ENCODE measurements at places on chromosomes 5 and 9.

DNA sequence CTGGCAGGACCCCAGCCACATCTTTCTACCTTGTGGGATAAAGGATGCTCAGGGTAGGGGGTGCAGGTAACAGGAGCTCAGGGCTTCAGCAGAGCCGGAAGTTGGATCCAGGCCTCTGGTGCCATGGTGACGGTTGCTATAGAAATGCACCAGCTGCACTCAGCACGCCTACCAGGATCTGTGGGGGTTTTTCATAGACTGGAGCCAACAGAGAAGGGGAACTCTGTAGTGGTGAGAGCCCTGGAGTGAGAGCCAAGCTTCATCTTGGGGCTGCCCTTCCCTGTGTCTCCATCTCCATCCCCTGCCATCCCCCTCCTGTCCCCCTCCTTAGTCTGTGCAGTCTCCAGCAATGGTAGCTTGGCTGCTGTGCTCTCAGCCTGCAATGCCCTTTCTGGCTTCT lies 27.5 kb upstream of the BOD1 start:
- DNase-seq = no peak

DNA sequence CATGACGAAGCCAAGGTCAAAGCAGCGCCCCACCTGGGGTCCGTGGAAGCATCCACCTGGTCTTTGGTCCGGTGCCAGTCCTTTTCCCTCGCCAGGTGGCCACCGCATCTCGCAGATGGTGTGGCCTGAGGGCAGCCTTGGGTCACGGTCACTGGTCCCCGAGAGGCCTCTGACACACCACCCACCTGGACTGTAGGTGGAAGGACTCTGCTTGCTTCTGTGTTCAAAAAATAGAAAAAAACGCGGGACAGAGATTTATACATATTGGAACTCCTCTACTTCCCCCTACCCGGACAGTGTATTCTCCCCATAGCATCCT lies 466 bp upstream of the TTC39B start:
- no peak for DNase-seq

DNA sequence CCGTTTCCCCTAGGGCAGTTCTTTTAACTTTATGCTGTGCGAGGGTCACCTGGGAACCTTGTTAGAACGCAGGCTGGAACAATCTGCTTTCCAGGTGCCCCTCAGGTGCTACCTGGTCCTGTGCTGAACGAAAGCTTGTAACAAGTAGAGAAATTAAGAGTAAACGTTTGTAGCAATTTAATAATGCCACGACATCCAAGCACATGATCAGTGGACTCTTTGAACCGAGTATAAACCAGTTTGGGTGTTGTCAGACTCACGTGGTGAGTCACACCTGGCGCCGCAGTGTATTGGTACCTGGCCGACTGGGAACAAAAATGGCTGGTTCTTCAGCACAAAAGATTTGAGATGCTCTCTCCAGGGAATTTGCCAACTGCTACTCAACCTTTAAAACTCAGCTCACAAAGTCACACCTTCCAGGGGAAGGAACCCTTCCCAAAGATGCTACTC lies 926 bp upstream of the MYO10 start:
- DNase-seq = no peak

DNA sequence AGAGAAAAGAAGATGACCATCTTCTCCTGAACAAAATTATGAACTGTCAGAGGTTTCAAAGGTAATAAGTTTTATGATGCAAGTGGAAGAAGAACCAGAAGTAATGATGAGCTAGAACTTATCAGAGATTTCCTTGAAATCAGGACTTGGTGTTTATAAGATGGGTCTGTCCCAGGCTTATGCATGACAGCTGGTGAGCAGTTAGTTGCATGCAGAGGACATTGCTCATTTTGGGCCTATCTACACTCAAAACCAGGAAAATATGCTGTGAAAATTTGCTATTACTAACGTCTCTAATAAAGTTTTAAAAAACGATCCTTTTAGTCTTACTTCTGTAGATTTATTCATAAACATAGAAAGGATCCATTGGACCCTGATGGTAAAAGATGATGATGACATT lies 6.6 kb upstream of the STC2 start:
- DNase-seq = no peak

DNA sequence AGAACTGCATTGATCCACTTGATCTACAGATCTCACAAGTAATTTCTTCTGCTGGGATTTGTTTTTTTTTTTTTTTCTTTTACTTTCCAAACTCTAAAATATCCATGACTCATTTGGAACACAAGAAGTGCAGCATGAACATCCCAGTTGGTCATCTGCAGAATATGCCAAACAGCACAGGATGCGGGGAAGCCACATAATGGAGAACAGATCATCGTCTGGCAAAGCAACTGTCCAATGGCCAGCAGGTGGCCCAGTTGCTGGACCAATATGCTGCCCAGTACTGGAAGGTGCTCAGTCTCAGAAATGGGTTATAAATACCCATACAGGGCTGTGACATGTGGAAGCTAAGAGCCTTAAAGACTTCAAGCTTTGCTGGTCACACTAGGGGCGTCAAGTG lies 221.3 kb upstream of the TAS2R1 start:
- DNase-seq = no peak

GRCh38 chr5:20028506-20028905 lies 40.5 kb upstream of the CDH18 start:
- DNase-seq = no peak

- no peak for DNase-seq
These were observed 476.1 kb upstream of the PTPRD start for GRCh38 chr9:11088821-11089374.

GRCh38 chr9:33049680-33050361 lies 24.7 kb downstream of the DNAJA1 start:
- DNase-seq = no peak

DNA sequence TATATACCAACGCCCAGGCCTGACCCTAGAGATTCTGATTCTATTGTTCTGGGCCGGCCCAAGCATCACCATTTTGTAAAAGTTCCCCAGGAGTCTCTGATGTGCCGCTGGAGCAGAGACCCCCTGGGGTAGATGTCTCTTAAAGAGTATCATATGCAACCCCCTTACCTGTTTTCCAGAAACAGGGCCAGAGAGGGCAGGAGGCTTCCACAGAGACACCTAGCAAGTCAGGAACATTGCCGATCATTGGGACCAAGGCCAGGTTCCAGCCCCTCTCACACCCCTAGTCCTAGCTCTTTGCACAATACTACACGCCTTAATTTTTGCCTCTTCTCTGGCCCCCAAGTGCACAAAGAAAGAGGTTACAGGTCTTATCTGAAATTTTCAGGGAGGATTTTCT lies 63.8 kb downstream of the TMOD1 start:
- no peak for DNase-seq

DNA sequence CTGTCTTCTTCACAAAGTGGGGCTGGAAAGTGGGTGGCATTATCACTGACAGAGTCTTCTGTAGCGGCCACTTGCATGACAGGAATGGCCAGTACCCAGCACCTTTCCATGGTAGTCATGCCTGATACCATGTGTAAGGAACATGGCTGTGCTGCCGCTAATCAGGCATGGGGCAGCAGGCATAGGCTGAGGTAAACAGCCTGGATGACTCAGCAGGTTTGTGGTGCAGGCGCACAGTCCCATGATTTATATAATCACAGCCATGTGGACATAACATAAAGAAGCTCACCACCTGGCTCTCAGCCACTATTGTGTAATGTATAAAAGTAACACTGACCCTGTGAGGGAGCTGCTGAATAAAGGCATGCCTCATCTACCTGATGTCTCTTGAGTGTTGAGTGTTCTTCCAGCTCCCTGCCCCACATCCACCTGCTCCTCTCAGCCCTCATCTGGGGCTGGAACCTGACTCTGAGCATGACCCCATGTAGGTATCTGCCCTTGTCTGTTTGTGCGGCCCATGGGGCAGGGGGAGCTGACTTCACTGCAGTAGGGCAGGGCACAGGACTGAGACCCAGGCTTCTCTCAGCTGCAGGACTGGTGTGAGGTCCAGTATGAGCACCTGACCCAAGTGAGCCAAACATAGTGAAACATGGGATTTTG lies 13.2 kb upstream of the ICE1 start:
- no peak for DNase-seq

GRCh38 chr5:173310218-173310769 lies 17.9 kb downstream of the STC2 start:
- DNase-seq = no peak

- no peak for DNase-seq
These were observed 91.4 kb downstream of the C9orf152 start for GRCh38 chr9:110116543-110116885.

DNA sequence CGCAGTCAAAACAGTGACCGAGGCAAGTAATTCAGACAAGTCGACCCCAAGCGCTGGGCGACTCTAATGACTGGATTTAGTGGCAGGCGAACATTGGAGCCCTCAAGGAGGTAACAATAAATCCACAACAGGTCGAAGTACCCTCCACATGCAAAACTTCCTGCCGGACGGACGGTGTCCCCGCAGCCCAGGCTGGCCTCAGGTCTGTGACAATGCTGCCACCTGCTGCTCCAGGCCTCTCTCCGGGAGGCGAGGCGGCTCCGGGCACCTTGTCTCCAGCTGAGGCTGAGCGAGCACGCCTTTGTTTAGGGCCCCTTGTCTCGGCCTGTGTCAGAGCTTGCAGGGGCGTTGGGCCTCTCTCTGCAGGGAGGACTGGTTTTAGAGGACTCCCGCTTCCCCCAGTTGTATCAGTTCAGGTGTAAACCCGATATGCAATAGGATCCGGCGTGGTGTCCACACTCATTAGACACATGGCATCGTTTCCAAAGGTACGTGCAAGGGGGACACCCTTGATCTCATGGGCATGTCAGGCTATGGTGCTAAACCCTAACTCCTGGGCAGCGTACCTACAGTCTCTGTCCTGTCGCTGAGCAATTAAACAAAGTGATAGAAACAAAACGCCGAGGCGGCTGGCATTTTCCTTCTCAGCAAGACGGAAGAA lies 628.0 kb upstream of the ADAMTS16 start:
- no peak for DNase-seq

GRCh38 chr5:167241436-167242067 lies 1049.9 kb upstream of the WWC1 start:
- no peak for DNase-seq

GRCh38 chr5:2387634-2388325 lies 363.7 kb downstream of the IRX2 start:
- no peak for DNase-seq

Measured in stimulated activated CD4-positive, alpha-beta T cell treated with anti-CD3 and anti-CD28 coated beads, Interleukin-2, amount 100 ng/mL, for 4 hours (primary cell).